ENCODE measurements at places on chromosomes 1 and 21.
A peak's percentile ranks its signal among the peaks of the same experiment; 100 is the strongest.

DNA sequence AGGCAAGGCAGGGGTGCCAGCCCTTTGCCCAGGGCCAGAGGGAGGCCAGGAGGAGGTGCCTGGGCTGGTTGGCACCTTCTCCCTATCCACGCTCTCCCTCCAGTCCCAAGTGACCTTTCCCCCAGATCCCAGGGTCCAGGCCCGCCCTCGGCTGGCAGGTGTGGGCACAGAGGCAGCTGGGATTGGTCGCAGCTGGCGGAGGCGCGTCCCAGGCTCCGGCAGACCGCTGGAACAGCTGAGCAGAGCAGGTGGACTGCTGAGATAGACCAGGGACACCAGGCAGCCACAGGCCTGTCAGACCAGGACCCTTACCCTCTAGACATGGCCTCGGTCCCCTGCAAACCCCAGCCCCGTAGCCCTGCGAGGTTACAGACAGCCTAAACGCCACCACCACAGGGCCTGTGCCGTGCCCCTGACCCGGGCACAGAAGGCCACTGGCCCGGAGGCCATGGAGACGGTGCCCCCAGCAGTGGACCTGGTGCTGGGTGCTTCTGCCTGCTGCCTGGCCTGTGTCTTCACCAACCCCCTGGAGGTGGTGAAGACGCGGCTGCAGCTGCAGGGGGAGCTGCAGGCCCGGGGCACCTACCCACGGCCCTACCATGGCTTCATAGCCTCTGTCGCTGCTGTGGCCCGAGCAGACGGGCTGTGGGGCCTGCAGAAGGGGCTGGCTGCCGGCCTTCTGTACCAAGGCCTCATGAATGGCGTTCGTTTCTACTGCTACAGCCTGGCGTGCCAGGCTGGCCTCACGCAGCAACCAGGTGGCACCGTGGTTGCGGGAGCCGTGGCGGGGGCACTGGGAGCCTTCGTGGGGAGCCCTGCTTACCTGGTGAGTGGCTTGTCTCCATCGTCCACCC is at the start of gene SLC25A34:
SLC25A34 (plus strand) TSS at position 221 of the 854 bp plus-strand sequence; CDS start at position 449, 228 bp downstream.
- DNase-seq: no peak

DNA sequence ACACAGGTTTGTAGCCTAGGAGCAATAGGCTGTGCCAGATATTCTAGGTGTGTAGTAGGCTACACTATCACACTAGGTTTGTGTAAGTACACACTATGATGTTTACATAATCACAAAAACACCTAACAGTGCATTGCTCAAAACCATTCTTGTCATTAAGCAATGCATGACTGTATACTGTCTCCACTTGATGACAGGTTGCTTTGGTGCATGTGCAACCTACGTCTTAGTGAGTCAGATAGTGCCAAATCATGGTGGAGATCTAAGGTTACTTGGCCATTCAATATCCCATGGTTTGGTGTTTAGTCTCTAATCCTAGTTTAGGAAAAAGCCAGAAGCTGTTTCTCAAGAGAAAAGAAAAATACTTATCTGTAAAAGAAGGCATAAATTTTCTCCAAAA is 181.1 kb downstream of the KCNK2 start:
- DNase-seq: no peak

DNA sequence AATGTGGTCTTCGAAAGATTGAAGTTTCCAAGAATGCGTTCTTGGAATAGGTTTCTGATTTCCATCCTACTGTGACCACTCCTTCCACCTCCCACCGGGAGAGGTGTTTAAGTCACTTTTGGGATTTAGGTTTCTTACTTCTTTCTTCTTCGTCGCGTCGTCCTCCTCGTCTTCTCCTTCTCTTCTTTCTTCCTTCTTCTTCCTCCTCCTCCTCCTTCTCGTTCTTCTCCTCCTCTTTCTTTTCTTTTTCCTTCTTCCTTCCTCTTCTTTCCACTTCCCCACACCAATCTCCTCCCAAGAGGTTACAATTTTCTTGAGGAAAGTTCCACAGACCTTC is 2.1 kb downstream of the CACHD1 start:
- no peak for DNase-seq

GRCh38 chr21:33386222-33386784 is 16.9 kb upstream of the IFNGR2 start:
- no peak for DNase-seq

- DNase-seq: peak; percentile 81
Observed at GRCh38 chr1:214439352-214440119, 111.9 kb downstream of the PTPN14 start.

Measured in NCI-H748 treated with DMSO at 0.1 percent for 48 hours (cell line).